ENCODE measurements at places on chromosomes 12 and 14.

DNA sequence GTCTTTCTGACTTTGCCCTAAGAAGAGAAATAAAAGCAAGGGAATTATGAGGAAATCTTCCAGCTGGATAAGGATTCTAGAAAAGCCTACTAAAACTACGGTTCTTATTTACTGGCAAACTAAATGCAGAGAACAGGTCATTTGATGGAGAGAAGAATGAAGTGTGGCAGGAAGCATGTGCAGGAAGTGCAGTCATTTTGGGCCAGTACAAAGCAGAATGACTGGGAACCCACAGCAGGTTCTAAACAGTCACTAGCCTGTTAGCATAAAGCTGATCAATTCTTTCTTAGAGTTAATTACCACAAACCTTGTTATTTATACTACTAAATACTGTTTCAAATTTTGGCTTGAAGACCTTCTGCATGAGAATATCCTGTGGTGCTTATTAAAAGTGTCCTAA is 36.7 kb downstream of the CFAP54 start:
- DNase-seq, result no peak

DNA sequence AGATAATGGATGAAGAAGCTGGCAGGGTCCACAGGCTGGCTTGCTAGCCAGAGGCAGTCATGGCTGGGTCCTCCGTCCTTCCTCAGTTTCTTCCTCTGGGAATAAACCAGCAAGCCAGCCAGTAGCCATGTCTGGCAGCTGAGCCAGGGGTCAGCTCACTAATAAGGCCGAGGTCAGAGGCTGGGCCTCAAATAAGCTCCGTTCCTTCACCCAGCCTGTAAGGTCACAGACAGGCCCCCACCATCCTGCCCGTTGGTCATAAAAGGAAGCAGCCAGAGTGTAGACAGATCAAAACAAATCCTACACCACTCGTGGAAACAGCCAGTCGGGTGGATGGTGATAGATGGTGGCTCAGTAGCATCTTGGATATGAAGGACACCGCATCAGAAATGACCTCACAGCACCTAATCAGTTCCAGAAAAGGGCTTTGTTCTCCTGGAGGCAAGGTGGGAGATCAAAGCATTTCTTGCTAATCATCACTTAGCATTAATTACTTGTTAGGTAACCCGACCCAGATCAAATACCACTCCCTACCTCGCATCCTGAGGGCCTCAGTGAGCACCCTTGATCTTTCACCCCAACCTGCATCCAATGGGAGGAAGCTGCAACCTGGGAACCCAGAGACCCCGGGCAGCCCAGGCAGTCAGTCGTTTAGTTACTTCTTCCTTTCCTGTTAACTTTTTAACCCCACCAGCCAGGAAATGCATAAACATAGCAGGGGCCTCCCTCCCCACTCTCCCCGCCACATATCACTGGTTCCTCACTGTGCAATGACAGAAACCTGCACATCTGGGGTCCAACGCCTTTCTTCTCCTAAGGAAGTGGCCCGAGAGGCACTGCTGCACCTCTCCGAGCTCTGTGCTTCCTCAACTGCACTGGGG is 90.2 kb downstream of the KDM2B start:
- no peak for DNase-seq

DNA sequence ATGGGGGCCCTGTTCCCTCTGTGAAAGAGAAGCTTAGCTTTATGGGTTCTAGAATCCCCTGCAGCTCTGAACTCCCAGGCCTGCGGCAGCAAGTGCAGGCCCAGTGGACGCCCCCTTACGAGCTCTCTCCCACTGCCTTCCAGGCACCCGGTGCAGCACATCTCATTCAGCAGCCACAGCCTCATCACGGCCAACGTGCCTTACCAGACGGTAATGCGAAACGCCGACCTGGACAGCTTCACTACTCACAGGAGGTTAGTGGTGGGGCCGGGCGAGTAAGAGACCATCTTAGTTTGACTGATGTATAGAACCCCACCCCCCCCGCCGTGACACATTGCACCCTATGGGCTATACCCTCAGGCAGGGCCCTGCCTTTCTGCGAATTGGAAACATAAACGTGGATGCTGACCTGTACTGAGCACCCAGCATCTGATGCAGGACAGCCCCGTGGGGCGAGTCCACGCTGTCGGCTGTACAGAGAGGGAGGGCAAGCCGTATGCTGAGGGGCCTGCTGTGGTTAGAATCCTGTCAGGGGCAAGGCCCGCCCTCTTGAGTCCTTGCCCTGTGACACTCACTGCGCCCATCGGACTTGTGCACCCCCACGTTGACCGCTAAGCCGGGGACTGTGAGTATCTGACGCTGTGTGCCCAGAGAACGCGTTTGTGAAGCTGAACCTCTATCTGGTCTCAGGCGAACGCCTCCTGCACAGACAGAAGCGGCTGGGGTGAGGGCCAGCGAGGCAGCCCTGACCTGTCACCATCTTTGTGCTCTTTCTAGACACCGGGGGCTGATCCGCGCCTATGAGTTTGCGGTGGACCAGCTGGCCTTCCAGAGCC is 71.7 kb downstream of the TESC start:
- DNase-seq, result no peak

- no peak for DNase-seq
Observed at GRCh38 chr12:132689227-132689626, 1.8 kb downstream of the PXMP2 start.

DNA sequence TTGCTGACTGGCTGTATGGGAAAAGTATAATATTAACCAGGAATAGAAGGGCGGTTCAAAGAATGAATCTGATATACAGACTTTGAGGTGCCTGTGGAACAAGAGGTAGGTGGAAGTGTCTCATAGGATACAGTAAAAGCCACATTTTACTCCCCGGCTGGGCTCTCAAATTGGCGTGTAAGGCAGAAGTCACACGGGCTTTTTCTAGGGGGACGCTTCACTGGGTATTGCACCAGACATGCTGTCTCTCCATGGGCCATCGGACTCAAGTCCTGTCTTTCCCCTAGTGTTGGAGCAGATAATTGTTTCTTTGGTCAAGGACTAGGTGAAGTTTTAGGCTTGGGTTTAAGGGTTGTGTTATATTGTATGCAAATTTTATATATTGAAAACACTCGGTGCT is 9.1 kb downstream of the TMCC3 start:
- DNase-seq, result no peak

DNA sequence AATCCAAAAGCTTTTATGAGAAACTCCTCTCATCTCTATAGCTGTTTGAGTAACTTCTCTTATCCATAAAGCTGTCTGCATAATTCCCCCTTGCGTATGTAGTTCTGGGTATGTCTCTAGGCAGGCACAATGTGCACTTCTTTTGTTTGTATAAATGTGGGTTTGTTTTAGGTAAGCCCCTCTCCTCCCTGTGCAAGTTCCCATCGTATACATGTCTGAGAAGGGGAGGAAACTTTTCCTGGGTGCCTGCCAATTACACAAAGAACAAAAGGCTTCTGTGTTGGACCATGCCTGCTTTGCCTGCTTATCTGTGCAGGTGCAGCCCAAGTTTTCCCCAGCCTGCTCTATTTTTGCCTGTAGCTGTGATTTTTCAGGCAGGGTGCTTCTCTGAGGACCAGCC is 96.7 kb downstream of the CCER1 start:
- DNase-seq, result no peak
